CD8-positive, alpha-beta T cell (primary cell): ENCODE measurements at places on chromosomes 2 and 18.

GRCh38 chr2:79972661-79973060 lies 331.9 kb downstream of the LRRTM1 start:
- DNase-seq, result no peak

GRCh38 chr2:231277962-231278361 lies 79.5 kb downstream of the ARMC9 start:
- no peak for DNase-seq

DNA sequence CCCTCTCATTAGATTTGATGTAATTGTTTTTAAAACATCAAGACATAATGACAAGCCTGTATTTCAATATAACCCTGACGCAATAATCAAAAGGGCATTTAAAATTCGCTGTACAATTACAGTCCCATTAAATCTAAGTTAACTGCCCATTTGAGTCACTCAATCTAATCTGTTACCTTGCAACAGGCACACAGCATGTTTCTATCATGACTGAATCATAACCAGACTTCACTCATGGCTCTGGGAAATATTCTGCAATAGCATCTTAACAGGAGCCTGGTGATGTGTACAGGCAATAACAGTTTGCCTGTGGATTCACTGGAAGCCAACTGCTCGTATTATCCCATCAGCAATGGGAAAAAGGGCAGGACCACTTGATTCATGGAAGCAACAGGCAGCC lies 142.3 kb upstream of the NCKAP5 start:
- DNase-seq, result no peak

DNA sequence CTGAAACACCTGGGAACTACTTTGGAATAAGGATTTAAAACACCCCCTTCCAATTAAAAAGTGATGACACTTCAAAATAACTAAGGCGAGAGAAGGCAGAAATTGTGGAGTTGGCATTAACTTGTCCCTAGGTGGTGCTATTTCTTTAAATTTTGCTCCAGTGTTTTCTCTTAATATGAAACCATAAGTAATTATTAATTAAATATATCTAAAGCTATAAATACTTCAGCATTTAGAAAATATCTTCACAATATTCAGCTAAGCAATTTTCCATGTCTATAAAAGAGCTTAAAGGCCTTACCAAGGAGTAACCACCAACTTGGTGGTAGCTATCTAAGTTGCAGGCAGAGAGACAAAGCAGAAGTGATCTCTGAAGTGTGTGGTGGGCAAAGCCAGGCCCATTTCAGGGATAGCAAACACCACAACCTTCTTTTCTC lies 186.8 kb upstream of the PGAP1 start:
- no peak for DNase-seq

DNA sequence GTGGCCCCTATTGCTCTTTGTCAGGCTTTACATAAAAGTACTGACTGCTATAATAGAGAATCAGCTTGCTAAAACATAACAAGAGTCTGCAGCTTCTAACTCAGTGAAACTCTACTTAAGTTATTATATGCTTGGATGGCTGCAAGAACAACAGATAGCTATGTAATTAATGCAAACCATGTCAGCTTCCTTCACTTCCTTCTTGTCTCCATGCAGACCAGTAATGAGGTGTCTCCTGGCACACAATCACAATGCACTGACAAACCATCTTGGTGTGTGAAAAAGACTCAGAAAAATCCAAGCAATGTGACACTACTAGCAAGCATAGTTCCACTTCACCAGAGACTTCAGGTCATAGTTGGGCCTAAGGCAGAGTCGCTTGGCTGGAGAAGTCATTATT lies 2068.9 kb upstream of the PIK3C3 start:
- no peak for DNase-seq

DNA sequence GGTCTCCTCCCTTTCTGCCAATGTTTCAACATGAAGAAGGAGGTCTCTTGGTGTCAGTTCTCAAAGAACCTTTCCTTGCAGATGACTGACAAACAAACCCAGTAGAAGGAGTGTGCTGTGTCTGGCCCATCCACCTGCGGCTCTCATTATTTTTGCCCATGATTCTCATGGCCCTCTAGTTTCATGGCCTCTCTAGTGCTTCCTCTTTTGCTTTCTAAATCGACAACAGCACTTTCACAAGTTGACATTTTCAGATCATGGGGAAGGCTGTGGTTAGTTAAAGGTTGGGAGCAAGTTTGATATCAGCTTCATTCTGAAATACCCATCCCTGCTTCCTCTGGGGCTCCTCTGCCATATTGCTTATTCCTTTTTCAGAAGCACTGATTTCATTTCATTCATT lies 805.2 kb downstream of the SLC4A3 start:
- no peak for DNase-seq

DNA sequence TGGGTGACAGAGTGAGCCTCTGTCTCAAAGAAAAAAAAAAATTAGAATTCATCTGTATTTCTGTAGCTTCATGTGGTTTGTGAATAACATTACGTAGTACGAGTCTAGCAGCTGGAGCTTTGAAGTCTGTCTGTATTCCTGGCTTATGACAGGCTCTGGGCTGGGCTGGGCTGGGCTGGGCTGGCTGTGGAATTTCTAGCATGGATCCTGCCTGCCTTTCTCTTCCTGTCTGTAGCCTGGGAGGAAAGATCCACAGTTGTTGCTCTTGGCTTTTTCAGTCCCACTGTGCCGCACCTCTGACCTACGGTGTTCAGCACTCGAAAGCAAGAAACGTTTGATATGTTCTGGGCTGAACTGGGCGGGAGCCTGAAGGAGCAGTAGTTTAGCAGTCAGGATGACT lies 55.4 kb downstream of the BOLA3 start:
- no peak for DNase-seq

- no peak for DNase-seq
These were observed 51.9 kb downstream of the SDC1 start for GRCh38 chr2:20173064-20173463.

DNA sequence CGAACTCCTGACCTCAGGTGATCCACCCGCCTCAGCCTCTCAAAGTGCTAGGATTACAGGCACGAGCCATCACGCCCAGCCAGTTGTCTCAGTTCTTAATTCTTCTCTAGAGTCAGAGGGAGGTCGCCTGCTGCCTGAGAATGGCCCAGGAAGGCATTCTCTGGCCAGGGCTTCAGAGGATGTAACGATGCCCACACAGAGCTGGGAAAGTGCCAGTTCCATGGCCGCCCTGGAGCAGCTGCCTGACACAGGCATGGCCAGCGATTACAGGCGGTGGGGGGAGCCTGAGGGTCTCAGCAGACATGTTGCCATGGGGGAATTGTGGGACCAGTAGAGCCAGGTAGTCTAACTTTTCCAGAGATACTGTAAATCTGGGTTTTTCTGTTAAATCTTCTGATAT lies 25.6 kb upstream of the DNMT3A start:
- DNase-seq, result no peak

DNA sequence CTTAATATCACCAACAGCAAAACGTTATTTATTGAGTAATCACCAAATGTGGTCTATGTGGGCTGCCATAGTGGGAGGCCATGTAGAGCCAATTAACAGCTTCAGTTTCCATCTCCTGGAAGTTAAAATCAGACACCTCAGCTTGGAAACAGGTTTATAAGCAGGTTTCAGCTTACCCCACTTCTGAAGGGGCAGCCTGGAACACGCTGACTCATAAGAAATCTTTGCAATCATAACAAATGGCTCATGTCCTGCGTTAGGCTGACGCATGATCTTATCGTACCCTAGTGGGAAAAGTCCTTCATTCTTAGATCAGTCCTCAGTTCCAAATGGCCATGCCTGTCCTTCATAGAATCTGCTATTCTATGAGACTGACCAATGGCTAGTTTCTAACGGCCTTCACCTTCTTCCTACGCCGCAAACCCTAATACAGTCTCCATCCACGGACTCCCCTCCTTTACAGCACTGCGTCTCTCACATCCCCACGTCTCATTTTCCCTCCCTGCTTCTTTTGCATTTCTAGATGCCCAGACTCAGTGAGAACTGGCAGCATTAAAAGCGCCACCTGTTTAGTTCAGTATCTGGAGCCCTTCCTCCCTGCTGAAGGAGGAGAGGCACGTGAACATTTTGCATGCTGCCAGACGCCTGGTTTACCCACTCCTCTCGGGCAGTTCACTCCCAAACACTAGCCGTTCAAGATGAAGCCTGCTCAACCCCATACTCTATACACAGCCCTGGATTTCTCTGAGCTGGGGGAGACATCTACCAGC lies 24.2 kb upstream of the BZW1 start:
- no peak for DNase-seq

DNA sequence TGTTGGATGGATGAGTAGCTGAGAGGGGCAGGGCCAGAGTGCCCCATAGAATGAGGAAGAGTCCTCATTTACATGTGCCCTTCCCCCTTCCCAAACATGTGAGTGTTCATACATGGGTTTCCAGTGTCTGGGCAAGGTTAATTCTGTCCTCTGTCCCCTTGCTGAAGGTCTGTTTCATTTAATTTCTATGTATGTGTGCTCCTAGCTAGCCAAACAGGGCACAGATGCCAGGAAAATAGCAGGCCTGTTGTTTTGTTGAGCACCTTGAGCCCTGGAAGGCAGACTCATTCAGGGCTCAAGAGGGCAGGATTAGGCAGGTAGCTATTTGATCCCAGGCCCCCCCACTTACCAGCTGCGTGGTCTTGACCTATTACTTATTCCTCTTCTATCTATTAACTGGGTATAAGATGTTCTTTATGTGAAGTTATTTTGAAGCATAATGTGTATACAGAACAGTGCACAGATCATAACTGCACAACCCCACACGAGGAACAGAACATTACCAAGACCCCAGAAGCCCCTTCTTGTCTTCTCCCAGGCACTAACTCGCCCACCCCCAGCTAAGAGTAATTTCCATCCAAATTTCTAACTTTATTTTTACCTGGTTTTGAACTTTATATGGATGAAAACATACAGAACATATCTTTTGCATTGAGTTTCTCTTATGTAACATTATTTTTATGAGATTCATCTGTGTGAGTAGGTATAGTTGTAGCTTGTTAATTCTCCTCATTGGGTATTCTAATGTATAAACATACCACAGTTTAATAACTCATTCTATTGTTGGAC lies 164.3 kb downstream of the RPIA start:
- DNase-seq, result no peak

- DNase-seq, result no peak
These were observed 370 bp upstream of the ZNF804A start for GRCh38 chr2:184598002-184598315.

DNA sequence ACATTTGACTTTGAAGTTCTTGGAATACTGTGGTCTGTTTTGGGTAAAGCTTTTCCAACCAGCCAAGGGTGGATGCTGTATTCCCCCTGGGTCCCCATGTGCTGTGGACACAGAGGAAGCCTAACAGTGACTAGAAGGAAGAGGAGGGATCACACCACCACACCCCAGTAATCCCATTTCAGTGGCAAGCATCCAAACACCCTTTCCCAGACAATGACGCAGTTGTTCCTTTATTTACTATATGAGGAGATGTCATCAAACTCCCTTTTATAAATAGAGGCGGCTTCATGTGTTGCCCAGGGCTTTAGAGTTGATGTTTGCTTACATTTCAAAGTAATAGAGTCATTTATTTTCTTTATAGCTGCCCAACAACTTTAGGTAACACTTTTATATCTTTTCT lies 959.4 kb upstream of the GYPC start:
- DNase-seq, result no peak

DNA sequence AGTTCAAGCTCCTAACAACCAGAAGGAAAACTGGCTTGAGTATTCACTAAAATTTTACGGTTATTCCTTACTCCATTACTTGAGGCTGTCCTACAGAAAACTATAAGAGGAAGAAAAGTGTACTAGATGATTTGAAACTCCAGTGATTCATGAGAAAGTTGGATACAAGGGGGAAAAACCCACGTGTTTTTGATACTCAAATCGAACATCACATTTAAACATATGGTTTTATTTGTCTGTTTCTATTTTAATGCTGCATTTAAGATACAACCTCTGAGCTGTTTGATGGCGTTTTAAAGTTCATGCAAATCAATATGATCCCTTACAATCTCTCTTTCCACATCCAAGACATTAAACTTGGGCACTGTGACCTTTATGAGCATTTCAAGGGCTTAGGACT lies 125.1 kb upstream of the LMAN1 start:
- no peak for DNase-seq

GRCh38 chr2:223952280-223952968 lies 4.8 kb upstream of the MRPL44 start:
- DNase-seq, result no peak

GRCh38 chr2:176873403-176873802 lies 339.2 kb upstream of the HNRNPA3 start:
- no peak for DNase-seq

DNA sequence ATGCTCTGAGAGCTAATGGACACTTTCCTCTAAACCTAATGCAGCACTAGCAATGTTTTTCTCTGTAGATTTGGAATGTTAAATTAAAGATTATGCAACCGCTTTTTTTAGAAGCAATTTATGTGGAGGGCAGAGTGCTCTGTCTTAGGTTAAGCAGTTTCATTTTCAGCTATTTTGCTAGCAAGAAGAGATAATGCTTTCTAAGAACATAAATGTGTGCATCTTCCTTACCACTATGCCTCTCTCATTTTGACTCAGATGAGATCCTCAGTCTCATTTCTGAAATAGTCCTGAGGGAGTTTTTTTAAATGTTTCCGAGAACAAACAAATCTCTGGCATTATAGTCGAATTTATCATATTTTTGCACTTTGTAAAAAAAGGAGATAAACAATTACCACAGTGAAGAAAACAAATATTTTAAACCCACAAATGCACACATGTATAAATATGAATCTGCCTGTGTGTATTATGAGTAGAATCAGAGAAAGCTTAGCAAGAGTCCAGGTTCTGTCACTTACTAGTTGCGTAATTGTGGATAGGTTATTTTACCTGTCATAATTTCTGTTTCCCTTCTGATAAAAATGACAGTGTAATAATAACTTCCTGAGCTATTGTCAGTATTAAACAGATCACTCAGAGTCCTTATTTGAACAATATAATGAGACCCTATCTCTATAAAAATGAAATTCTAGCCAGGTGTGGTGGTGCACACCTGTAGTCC lies 207.7 kb upstream of the CRIM1 start:
- no peak for DNase-seq

- DNase-seq, result no peak
These were observed 89.5 kb upstream of the ODC1 start for GRCh38 chr2:10537522-10538199.

GRCh38 chr18:78903436-78904178 lies 76.0 kb upstream of the SALL3 start:
- no peak for DNase-seq

- DNase-seq, result no peak
These were observed 56.1 kb downstream of the NEDD4L start for GRCh38 chr18:58100154-58100553.

- DNase-seq, result no peak
These were observed 130.9 kb upstream of the RND3 start for GRCh38 chr2:150618245-150618895.
